ENCODE measurements at places on chromosomes 12 and 14. TPM values are rescaled to one million over a fixed set of nuclear protein-coding genes. Genes with fewer than 3 reads are reported as not detected.

The AQP2 gene
- not detected for total RNA-seq

The GYS2 gene
- total RNA-seq = not detected

The FGD4 gene
- total RNA-seq = 18.8 TPM

GRCh38 chr12:45089411-45090075 is 38.6 kb upstream of the DBX2 start:
- H3K4me3 ChIP-seq = no peak overlapping the region
- H3K27ac ChIP-seq = no peak overlapping the region
- no peaks in the 10 kb centered on the region for H3K27me3 ChIP-seq
- no peaks in the 10 kb centered on the region for H3K4me1 ChIP-seq

GRCh38 chr12:2547273-2548044 is 247.3 kb upstream of the FKBP4 start:
- no peaks in the 10 kb centered on the region for H3K4me1 ChIP-seq
- no peak for DNase-seq
- H3K36me3 ChIP-seq = no peaks in the 10 kb centered on the region
- no peak overlapping the region for H3K4me3 ChIP-seq
- no peaks in the 10 kb centered on the region for H3K27me3 ChIP-seq

DNA sequence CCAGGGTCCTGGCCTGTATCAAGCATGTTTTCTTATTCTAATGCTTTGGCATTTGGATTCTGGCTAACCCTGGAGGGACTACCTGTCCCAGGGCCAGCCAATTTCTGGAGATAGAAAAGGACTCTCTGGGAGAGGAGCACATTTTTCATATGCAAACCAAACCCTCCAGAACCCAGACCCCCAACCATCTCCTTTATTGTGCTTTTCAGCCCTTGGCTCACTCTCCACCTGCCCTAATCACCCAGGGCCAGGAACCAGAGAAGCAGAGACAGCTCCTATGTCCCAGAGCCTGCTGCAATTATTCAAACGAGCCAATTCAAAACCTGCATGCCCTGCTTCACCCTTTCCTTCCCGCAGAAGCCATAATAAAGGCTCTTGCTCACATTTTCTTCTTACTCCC is 23.8 kb downstream of the HSPB8 start:
- H3K27ac ChIP-seq = no peak overlapping the region
- H3K4me1 ChIP-seq = peaks cover 19% of the 10 kb centered on the region
- no peaks in the 10 kb centered on the region for H3K36me3 ChIP-seq
- no peak overlapping the region for H3K4me3 ChIP-seq

- no peaks in the 10 kb centered on the region for H3K27me3 ChIP-seq
- H3K4me1 ChIP-seq = peaks cover 22% of the 10 kb centered on the region
- peak overlapping the region; percentile 94 for H3K27ac ChIP-seq
Measured at GRCh38 chr14:53151523-53152183, 1.5 kb downstream of the DDHD1 start.

GRCh38 chr12:51009056-51009440 is 17.1 kb downstream of the SLC11A2 start:
- H3K27me3 ChIP-seq = no peaks in the 10 kb centered on the region
- peaks cover 25% of the 10 kb centered on the region for H3K36me3 ChIP-seq
- peak overlapping the region; percentile 8 for H3K4me3 ChIP-seq
- peak overlapping the region; percentile 72 for H3K27ac ChIP-seq

Measured in gastrocnemius medialis (tissue), 4 donors.